ENCODE measurements at places on chromosomes 2 and 18.
A peak's percentile ranks its signal among the peaks of the same experiment; 100 is the strongest.

DNA sequence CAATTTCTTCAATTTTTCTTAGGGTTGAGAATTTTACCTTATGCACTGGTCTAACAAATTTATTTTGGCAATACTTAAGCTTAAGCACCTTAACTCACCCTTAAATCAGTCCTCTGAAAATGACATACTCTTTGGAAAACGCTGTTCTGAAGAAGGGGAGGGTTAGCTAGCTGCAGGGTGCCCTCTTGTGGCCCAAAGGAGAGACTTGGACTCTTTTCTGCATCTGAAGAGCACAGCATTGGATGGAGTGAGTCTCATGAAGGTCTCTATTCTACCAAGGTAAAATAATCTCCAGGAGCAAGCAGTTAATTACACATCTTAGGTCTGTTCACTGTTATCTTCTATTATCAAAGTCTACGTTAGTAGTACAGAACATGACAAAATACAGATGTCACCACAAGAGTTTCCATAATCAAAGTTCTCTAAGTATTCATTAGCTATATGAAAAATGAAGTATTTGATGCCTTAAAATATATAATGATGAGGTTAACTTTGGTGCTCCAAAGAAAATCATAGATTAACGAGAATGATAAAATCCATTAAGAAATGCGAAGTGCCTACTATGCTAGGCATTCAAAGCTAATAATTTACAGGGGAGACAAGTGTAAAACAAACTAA, 24.4 kb downstream of the PUM2 start:
- DNase-seq = no peak

- no peak for DNase-seq
These were observed 13.7 kb upstream of the MGAT4A start for GRCh38 chr2:98744595-98744994.

DNA sequence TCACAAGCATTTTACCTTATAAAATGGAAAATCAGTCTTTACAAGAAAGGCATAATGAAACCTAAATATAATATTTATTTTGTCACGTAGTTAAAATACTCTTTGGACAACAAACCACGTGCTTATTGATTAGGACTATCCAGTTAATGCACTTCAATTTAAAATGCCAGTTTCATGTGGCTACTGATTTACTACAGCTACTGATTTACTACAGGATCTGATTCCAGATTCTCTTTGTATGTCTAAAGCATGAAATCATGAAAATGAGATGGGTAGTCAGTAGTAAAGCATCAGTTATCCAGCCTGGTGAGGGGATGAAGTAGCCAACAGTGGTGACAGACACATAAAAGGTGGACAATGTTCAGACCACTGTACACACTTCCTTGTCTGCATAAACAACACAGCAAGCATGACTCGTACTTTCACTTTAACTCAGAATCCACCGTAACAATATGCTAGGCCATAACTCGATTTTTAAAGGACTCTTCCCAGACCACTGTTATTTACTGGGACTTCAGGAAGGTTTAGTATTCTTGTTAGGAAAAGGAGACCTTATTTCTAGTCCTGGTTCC, 24.9 kb downstream of the ACAA2 start:
- DNase-seq = no peak

GRCh38 chr2:84694088-84694622, 177.9 kb downstream of the DNAH6 start:
- no peak for DNase-seq

DNA sequence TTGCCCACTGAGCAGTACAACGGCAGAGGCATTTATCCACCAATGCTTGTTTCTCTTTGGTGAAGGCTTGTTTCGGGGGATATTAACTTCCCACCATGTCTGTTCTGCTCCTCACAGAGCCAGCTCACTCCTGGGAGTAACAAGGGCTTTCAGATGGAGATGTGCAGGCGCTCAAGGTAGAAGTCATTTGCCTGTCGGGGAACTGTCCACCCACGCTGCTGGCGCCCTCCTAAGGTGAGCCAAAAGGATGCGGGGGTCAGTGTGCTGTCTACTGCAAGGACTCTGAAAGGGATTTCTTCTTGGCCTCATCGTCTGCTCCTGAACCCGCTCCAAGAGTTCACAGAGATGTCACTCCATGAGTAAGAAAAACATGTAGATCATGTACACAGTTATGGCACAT, 57.0 kb upstream of the CYRIA start:
- no peak for DNase-seq

DNA sequence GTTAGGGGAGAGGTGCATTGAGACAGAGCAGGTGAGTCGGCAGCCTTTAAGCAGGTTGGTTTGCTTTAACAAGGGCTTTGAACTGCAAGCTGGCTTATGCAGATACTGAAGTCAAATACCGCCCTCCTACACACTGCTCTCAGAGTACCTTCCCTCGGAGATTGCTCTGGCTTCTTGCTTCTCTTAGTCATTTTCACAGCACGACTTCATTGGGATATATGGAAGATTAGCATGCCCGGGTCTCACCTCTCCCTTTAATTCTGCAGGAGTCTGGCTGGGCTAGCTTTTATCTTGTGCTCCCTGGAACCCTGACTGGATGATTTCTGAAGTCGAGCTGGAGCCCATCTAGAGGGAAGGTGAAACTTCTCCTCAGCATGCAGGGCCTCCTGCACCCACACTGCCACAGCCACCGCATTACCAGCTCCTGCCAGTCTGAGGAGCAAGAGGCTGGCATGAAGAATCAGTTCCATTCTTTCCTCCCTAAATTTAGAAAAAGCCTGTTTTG, 395.5 kb upstream of the HNRNPA3 start:
- DNase-seq = no peak

GRCh38 chr18:40159141-40160017, 1795.7 kb upstream of the PIK3C3 start:
- DNase-seq = no peak

GRCh38 chr18:23306822-23307221, 146.3 kb upstream of the RIOK3 start:
- no peak for DNase-seq

- no peak for DNase-seq
These were observed 29.8 kb upstream of the ARMC9 start for GRCh38 chr2:231168460-231169139.

DNA sequence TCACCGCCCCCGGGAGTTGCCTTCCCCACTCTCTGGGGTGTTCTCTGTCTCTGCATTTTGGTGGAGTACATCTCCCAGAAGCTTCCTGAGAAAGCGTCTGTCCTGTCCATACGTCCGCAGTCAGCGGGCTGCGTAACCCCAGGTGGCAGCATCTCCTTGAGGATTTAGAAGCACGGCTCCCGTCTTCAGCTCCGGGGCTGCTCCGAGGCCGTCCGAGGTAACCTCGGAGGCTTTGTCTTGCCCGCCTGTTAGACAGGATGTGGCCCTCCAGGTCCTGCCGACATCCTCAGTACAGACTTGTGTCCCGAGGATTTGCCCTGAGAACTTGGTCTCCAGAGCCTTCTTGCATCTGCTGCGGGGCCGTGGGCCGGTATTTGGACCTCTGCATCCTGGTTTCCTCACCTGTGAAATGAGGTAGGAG, 58.4 kb downstream of the CTDP1 start:
- no peak for DNase-seq

- DNase-seq = no peak
These were observed 19.3 kb downstream of the INPP5D start for GRCh38 chr2:233079473-233079877.

DNA sequence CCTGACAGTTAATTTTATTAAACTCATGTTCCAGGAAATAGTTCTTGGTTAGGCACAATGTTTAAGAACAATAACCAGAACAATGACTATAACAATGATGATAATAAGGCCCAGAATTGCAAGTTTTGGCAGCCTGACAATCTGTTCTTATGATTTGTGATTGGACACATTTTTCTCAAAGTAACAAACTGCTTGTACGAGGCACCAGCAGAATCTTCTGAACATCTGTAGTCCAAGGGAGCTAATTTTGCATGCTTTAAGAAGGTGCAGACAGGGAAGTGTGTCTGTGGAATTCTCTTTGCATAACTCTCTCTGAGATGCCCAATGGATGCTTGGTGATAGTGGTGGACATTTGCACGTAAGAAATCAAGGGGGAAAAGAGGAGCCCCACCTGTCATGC, 709.3 kb downstream of the SLC4A3 start:
- DNase-seq = no peak

DNA sequence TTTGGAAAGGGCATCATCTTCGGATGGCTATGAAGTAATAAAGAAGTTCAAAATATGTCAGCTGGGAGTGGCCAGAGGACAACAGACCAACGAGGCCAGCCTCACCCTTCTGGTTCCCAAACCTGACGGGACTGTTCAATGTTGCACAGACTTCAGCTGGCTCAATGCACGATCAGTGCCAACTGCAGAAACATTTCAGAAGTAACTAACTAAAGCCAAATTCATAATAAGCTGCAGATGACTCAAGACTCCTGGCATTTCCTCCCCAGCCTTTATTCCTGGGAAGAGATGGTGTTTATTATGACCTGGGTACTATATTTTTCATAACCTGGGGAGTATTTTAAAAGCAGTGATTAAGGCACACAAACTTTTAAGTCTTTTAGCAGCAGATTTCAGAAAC, 3.8 kb upstream of the ATP6V1C2 start:
- peak; percentile 29 for DNase-seq

DNA sequence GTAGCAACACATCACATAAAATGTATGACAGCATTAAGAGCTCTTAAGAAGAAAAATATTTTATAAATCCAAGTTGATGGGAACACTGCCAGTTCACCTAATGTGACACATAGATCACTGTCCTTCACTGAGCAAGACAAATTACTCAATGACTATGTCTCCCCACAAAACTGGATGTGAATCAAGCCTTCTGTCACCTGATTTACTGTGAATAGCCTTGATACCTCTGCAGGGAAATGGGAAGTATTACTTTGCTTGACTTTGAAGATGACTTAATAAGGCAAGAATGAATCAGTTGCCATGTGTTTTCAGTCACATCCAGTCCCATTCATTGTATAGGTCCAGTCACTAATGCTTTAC, 94.6 kb downstream of the NYAP2 start:
- DNase-seq = no peak

DNA sequence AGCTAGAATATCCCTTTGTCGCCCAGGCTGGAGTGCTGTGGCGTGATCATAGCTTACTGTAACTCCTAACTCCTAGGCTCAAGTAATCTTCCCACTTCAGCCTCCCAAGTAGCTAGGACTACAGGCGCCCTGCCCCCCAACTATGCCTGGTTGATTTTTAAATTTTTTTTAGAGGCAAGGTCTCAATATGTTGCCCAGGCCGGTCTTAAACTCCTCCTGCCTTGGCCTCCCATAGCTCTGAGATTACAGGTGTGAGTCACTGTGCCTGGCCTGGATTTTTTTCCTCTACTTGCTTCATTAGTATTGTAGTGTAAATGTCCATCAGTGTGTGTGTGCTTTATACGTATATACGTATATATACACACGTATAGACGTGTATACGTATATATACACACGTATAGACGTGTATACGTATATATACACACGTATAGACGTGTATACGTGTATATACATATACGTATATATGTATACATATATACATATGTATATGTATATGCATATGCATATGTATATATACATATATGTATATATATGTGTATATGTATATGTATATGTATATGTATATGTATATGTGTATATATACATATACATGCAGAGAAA, 124.4 kb downstream of the DIS3L2 start:
- no peak for DNase-seq

GRCh38 chr2:226847511-226847910, 11.7 kb downstream of the RHBDD1 start:
- no peak for DNase-seq

DNA sequence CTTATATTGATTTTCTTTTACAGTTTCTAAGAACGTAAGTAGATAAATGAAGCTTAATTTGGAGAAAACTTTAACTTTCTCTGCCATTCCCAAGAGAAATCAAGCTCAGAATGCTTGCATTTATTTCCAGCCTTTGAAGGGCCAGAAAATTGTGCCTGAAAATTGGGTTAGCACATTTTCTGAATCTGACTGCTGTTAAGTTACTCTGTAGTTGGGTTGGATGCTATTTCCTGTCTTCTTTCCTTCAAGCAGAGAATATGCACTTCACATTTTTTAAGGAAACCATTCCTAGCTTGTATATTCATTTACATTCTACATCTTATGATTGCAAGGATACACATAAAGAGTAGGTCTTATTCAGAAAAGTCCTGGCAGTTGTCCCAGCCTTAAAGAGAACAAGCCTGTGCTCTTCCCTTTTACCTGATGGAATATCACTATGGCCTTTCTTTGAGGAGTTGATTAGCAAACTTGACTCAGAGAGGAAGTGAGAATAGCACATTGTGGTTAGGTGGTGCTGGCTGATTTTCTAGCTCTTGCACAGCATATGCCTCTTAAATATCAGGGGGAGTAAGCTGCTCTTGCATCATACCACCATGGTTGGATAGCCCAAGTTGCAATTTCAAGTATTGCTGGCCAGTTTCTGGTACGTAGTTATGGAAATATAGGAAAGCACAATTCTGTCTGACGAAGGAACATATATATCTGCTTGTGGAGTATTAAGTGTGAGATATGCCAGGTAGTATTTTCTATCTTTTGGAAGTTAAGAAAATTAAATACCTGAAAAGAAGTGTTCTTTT, 133.7 kb downstream of the COMMD1 start:
- peak; percentile 14 for DNase-seq

- no peak for DNase-seq
These were observed 776.8 kb downstream of the CCDC85A start for GRCh38 chr2:56960581-56960980.

DNA sequence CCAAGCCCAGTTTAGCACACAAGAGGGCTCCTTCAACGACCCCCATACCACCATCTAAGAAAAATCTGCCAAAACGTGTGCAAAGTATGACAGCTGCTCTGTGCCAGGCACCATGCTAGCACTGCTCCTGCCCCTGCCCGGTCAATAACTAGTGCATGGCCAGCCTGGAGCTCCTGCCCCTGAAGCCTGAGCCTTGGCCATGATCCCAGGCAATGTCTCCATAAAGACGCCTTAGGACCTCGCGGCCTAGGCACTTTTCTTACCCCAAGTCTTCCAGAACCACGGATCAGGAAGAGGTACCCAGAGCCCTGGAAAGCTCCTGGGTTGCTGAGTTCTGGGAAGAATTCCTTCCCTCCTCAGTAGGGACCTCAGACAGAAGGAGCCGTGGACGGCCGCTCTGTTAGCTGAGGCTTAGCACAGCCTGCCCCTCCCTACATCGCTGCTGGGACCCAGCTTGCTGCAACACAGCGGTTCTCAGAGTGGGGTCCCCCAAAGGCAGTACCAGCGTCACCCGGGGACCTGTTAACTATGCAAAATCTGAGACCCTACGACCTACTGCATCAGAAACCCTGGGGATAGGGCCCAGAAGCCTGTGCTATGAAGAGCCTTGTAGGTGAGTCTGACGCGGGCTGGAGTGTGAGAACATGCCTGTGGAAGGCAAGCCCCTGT, 117.8 kb upstream of the TWIST2 start:
- no peak for DNase-seq

Data from AG04449 (cell line).